Calu3 (cell line): ENCODE measurements at places on chromosomes 16 and 17.

- no peak for DNase-seq
Measured at GRCh38 chr16:73023320-73023719, 24.6 kb downstream of the ZFHX3 start.

DNA sequence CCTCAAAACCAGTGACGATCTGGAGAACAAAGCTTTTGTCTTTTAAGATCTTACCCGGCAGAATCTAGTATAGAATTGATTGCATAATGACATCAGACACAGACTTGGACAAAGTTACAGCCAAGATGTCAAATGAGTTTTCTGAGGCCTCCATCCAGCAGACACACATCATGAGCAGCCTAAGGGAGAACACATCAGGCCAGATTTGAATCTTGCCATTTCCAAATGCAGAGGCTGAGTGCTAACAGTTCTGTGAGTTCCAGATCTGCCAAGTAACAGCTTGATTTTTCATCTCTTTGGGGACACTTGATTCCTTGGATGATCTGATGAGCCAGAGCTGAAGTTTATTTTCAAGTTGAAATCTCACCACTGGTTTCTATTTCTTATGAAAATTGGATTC lies 21.0 kb downstream of the NOG start:
- DNase-seq, result no peak

DNA sequence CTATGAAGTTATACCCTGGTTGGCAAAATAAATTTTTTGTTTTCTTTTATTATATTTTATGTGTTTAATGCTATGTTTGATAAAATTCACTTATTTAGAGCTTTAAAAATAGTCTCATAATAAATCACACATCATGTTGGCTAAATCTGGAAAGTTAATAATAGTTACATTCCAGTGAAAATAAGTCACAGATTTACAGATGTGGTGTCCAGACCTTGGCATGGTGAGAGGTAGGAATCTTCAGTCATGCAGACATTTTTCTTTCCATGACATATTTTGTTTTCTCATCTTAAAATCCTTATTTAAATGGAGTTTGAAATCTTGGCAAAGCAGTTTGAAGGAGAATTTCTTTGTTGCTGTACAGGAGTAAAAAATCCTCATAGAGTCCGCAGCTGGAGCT lies 48.1 kb upstream of the GOSR1 start:
- no peak for DNase-seq

DNA sequence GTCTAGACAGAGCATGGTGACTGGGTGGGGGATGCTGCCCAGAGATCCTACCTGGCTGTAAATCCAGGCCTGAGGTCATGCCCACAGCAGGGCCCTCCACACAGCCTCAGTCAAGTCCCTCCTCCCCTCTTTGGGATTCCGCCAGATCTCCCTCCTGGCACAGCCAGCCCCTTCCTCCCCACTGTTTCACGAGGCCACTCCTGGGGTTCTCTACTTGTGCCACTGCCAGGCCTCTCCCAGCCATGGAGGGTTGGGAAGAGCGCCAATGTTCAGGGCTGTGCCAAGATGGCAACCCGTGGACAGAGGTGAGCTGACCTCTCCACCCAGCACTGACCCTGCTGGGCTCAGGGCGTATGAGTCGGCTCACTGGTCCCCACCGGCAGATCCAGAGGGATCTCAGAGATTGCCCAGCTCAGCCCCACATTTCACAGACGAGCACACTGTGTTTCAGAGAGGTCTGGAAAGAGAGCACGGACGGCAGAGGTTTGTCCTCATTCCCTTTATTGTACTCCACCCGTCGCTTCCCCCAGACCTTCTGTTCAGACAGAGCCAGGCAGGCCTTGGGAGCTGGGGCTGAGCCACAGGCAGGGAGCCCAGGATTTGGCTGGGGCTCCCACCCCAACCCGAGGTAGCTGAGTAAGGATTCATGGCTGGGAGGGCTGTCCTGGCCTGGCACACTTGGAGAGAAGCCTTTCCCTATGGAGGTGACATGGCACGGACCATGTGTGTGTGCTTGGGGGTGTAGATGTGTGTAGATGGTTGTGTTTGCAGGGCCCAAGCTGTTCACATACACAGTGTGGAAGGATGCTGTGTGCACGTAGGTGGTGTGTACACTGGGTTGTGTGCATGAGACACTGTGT lies 3.5 kb upstream of the CAMKK1 start:
- DNase-seq, result no peak

GRCh38 chr16:27383556-27384243 lies 18.3 kb upstream of the IL21R start:
- DNase-seq, result no peak

DNA sequence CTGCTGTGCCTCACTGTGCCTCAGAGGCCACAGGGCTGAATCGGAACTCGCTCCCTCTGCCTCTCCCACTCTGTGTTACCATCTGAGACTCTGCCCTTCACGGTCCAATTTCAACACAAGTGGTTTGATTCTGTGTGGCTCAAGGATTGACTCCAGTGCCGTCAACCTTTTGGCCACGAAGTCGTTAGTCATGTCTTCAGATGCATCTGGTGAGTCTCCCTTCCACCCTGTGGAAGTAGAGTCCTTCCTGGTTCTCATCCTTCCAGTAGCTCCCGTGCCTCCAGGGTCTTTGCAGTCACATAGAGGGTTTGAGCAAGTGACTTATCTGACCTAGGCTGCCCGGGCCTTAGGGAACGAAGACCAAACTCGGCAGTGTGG lies 51.2 kb downstream of the PGS1 start:
- DNase-seq, result no peak
